Substantia nigra (tissue), 51 donors: ENCODE measurements at places on chromosomes 7 and 10.

- no peak for DNase-seq
Measured at GRCh38 chr7:151868396-151869108, 8.4 kb downstream of the PRKAG2 start.

DNA sequence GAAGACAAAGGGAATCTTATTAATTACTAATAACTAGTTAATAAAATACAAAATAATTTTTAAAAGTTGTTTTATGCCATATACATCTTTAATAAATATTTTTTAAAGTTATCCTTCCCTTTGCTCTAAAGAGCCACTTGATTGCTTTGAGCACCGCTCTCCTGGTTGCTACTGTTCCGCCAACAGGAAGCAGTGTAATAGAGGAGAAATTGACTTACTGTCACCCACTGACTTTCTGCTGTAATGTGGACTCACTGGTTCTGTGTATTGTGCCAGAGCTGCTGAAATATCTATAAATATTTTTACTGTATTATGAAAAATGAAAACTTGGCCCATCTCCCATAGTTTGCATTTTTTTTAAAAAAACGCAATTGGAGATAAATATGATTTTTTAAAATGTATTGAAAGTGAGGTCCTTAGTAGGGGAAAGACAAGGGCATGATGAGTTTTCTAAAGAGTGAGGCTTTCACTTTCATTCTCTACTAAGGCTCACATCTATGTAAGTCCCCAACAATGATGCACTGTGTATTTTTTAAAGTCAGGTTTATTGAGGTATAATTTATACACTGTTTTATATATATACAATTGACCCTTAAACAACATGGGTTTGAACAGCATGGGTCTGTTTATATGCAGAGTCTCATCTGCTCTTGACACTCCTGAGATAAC is 100.5 kb downstream of the NPY start:
- no peak for DNase-seq

DNA sequence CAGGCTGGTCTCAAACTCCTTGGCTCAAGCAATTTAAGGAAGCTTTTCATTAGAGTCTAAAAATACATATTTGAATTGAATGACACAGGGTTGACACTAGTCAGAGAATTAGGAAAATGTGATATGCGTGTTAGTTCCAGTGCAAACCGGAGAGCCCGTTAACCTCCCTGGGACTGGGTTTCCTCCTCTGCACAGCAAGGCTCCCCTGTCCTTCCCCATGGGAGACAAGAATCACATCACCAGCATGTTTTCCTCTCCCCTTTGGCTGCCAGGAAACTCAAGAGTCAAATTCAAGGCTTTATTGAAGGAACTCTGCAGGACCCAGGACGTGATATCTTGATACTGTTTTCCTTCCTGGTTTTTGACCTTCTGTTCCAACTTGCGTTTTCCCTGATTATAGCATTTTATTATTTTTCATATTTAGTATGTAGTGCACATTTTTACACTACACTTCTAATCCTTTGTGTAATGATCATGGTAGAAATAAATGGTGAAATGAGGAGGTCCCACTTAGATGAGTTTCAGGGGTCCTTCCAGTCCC is 24.9 kb downstream of the GSTO2 start:
- DNase-seq = no peak

DNA sequence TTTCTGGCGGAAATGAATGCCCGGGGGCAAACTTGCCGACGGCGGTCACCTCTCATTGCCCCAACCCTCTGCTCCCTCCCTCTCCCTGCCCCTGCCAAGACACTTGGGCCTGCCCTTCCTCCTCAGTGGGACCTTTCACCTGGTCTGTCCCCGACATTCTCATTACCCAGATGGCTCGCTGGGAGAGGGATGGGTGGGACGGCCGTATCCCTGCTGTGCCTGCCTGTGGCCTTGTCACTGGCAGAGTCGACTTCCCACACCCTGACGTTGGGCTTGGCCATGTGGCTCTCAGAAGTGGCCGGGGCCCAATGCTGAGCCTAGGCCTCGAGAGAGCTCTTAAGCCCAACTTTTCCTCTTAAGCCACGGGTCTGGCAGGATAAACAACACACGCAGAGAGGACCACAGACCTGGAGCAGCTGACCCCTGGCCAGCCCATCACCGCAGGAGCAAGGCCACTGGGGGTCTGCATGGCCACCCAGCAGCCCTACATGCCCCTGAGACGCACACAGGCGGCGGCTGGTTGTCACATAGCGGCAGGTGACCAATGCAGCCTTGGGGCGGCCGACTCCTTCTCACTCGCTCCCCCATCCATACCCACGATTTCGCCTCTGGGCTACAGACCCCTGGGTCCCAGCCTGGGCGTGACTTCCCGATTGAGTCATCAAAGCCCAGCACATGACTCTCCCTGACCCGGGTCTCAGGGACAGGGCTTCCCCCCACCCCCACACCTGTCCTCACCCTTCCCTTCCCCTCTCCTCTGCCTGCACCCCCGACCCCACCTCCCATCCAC is 40.1 kb downstream of the SLC29A4 start:
- no peak for DNase-seq

GRCh38 chr7:148701414-148701813 is 2.7 kb downstream of the CUL1 start:
- DNase-seq = no peak

- DNase-seq = no peak
Measured at GRCh38 chr10:62382831-62383230, 8.7 kb downstream of the ZNF365 start.

DNA sequence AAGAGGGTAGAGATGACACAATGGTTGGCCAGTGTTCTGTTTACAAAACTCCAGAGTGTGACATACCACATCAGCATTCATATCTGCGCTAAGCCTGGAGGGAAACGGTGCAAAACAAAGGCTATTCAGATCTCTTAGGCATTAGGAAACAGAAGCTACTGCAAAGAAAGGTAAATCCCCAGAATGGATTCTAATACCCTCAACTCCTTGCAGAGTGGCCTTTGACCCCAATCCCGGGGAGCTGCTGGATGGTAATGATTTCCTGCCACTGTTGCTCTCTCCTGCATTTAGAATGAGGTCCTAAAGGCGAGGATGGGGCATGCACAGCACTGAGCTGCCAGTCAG is 65.2 kb downstream of the AOAH start:
- DNase-seq = no peak

GRCh38 chr7:156854654-156855053 is 38.3 kb downstream of the LMBR1 start:
- no peak for DNase-seq

DNA sequence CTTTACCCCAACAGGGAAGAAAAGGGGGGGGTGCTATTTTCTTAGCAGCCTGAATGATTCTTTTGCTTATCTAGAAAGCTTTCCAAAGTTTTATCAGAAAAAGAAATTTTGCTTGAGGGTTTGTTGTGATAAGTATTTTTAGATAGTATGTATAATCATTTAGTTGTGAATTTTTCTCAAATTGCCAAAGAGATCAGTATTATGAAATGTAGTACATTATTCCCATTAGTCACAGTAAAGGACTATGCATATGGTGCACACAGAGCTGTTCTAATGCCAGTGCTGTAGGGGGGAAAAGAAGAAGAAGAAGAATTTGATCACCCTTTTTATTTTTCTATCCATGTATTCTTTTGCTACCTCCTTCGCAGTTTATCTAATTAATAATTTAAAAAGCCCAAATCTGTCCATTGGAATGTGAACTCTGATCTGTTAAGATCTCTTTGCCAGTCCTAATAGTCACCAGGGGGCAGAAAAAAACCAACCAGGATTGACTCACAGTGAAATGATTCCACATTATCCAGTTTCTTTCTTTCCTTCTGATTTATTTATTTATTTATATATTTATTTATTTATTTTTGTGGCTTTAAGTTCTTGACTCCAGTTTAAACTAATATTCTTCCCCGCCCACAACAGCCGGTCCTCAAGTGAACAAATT is 4.7 kb downstream of the RBM20 start:
- DNase-seq = no peak

GRCh38 chr7:30521532-30521931 is 16.9 kb upstream of the GGCT start:
- DNase-seq = no peak

- DNase-seq = no peak
Measured at GRCh38 chr10:103047381-103047780, 129.3 kb downstream of the CNNM2 start.

DNA sequence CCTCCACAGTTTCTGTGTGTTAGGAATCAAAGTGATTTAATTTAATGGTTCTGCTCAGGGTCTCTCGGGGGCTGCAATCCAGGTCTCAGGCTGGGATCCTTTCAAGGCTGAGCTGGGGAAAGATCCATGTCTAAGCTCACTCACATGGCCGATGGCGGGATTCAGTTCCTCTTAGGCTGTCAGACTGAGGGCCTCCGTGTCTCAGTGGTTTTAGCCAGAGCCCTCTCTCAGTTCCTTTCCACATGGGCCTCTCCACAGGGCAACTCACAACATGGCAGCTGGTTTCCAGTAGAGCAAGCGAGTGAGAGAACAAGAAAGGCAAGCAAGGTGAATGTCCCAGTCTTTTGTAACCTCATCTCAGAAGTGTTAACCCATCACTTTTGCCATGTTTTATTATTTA is 26.9 kb downstream of the CAV1 start:
- DNase-seq = no peak

- DNase-seq = no peak
Measured at GRCh38 chr7:156049366-156049765, 237.1 kb upstream of the SHH start.

- no peak for DNase-seq
Measured at GRCh38 chr10:29102636-29103035, 186.2 kb upstream of the LYZL1 start.

- DNase-seq = no peak
Measured at GRCh38 chr10:128929767-128930166, 537.3 kb upstream of the MGMT start.

GRCh38 chr7:34296663-34297062 is 361.4 kb upstream of the NPSR1 start:
- no peak for DNase-seq

- DNase-seq = no peak
Measured at GRCh38 chr7:115844857-115845256, 185.7 kb downstream of the TFEC start.

- DNase-seq = no peak
Measured at GRCh38 chr10:75023074-75023473, 88.4 kb upstream of the SAMD8 start.

- DNase-seq = no peak
Measured at GRCh38 chr7:81064426-81064825, 145.6 kb upstream of the SEMA3C start.

GRCh38 chr7:27143023-27143949 is at the start of gene HOXA5:
Gene HOXA5, minus strand, starts transcription at chr7:27143681. Its CDS starts 74 bp downstream, at chr7:27143607.
- no peak for DNase-seq

DNA sequence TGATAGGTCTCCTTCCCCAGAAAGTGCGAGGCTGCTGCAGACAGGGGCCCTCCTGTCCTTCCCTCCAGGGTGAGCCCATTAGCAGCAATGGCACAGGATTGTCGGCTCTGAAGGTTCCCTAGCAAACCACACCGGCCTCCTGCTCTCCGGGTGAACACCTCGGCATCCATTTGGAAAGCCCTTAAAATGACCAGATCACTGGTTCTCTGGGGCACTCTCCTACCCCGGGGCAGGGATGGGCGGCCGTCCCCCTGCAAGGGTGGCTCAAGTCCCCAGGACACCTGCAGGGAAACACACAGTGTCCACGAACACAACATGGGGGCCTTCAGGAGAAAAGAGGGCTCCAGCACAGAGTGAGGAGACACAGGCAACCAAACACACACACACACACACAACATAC is 459.1 kb downstream of the PTPRN2 start:
- no peak for DNase-seq

DNA sequence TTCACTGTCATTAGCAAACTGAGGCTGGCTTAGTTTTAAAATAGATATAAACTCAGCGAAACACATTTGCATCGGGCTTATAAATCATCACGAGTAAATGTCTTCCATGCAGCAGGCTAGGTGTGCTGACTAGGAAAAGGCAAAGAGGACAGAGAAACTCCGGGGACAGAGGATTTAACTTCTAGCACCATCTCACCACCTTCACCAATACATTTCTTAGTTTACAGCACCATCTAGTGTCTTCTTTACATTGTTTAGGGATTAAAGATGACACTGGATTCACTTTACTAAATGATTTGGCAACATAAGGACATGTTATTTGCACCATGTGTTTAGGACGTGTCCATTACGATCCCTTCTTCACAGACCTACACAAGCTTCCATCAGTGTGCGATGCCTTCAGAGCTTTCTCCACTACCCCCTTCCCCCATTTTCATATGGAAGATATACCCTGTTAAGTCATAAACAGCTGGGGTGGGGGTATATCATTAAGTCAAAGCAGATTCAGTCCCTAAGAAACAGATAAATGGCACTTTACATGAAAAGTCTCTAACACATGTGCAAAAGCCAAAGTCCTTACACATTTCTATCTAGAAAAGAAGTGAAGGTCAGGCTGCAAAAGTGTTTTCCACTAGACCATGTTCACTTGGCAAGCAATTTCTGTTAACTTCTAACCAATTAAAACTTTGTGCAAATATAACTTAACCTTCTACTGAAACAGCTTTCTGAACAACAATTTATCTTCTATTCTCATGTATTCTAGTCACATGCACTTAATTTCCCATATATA is 103.3 kb downstream of the GRB10 start:
- no peak for DNase-seq

DNA sequence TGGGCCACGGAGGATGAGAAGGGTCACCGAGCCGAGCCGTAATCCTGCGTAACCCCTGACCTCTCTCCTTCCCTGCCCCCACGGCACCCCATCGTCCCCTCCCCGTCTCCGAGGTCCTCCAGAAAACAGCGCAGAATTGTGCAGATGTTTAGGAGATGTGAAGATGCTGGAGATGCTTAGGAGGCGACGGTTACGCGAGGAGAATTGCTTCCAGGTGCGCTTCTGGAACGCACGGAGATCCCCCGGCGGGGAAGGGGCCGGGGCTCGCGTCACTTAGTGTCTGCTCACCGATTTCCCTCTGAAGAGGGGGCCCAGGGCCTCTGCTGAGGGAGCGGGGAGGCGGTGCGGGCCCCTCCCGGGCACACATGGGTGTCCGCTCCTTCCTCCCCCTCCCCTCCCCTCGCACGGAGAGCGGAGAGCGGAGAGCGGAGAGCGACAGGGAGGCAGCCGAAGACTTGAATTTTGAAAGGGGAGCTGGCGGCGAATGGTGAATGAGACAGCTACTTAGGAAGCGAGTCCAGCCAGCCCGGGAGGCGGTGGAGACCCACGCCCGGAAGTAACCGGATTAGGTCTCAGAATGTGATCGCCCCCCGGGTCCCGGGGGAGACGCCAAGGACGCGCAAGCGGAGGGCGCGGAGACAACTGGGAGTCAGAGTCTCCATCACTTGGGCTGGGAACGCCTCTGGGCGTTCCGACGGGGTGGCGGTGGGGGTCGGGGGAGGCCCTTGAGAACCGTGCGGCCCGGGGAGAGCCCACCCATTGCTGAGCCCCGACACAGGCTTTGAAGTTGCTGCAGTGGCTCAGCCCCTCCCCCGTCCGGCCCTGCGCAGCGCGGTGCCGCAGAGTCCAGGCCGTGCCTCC is 8.7 kb upstream of the EN2 start:
- no peak for DNase-seq

- DNase-seq = peak; percentile 87
Measured at GRCh38 chr7:155003092-155003375, at the start of gene PAXIP1. Gene PAXIP1, minus strand, starts transcription at chr7:155003124. Its CDS starts 195 bp downstream, at chr7:155002929.
